ENCODE measurements at places on chromosomes 7 and 10. TPM values are rescaled to one million over a fixed set of nuclear protein-coding genes. Genes with fewer than 3 reads are reported as not detected.

DNA sequence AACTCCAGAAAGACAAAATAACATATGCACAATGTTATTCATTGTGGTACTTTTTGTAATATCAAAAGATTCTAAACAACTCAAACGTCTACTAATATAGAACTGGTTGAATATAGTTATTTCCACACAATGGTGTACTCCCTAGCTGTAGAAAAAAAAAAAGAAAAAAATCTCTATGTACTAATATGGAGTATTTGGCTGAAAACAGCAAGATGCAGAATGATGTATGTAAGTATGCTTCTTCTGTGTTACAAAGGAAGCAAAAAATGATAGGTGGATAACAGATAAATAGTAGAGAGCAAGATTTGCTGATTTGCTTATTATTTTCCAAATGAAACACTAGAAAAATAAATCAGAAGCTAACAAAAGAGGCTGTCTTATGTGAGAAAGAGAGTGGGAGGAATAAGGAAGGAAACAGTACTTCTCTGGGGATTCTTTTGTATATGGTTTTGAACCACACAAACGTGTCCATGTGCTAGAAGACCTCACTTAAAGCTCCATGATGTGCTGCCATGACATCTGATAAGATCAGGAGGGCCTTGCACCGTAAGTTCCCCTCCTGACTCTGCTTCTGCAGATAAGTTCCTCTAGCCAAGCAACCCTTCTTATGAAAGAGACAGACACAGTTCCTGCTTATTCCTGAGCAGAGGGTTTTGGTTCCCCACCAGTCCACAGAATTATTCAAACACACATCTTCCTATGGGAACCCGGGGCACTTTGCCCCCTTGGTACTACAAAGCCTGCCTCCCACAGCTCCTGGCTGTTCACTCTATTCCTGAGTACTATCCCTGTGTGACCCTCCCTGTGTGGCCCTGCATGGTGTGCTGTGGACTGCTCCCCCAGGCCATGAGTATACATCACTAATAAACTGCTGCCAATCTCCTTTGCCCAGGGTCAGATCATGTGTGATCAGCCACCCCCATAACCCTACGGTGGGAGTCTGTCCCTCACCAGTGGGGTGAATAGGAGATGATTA is 159.1 kb downstream of the CCDC71L start:
- H3K4me3 ChIP-seq: no peak overlapping the region
- H3K27me3 ChIP-seq: no peaks in the 10 kb centered on the region
- no peaks in the 10 kb centered on the region for H3K36me3 ChIP-seq
- peak; percentile 21 for DNase-seq
- no peak overlapping the region for H3K27ac ChIP-seq

DNA sequence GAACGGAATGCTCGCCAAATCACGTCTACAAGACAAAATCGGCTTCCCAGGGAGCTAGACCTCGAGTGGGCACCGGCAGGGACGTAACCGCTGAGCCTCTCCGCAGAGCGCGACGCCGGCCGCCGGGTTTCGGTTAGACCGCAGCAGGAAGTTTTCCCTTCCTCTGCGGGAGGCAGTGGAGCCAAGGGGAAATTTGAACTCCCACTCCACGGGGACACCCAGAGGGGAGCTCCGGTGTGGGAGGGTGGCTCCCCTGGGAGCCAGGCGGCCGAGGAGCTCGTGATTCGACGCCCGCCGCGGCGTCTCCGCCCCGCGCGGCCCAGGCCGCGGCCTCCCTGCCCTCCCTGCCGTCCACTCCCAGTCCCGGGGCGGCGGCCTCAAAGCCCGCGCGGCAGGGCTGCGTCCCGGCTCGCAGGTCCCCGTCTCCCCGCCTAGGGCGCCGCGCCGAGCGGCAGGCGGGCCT is 426 bp downstream of the SYPL1 start:
- H3K27ac ChIP-seq: peak overlapping the region; percentile 84
- H3K27me3 ChIP-seq: no peaks in the 10 kb centered on the region
- no peaks in the 10 kb centered on the region for H3K36me3 ChIP-seq
- H3K4me3 ChIP-seq: peak overlapping the region; percentile 87
- peak; percentile 29 for DNase-seq
- peaks cover 16% of the 10 kb centered on the region for H3K4me1 ChIP-seq

FAM107B gene
- 68.5 TPM for polyA plus RNA-seq

GRCh38 chr10:112182784-112183328 is 709 bp downstream of the GPAM start:
- no peak for DNase-seq
- peaks cover 13% of the 10 kb centered on the region for H3K36me3 ChIP-seq
- H3K4me1 ChIP-seq: peaks cover 11% of the 10 kb centered on the region
- no peaks in the 10 kb centered on the region for H3K27me3 ChIP-seq
- H3K27ac ChIP-seq: peak overlapping the region; percentile 78

SEMA3C gene
- polyA plus RNA-seq: 14.1 TPM

DNA sequence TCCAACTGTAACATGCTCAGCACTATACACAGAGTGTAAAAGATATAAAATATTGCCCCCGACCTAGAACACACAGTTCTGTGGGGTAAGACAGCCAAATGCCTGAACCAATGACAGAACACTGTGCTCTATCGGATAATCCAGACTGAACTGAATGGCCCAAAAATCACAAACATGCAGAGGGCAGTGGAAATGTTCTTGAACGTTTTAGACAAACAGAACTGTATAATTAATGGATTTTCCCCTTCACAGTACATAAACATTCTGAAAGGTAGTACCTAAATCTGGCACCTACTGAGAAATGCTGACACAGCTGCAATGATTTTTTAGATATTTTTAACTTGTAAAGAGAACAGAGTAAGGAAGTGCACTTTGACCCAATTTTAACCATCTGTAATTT is 33.4 kb downstream of the PARD3 start:
- H3K4me3 ChIP-seq: no peak overlapping the region
- no peaks in the 10 kb centered on the region for H3K36me3 ChIP-seq
- H3K27ac ChIP-seq: no peak overlapping the region
- no peak for DNase-seq

SLC18A3 gene
- polyA plus RNA-seq: not detected

DNA sequence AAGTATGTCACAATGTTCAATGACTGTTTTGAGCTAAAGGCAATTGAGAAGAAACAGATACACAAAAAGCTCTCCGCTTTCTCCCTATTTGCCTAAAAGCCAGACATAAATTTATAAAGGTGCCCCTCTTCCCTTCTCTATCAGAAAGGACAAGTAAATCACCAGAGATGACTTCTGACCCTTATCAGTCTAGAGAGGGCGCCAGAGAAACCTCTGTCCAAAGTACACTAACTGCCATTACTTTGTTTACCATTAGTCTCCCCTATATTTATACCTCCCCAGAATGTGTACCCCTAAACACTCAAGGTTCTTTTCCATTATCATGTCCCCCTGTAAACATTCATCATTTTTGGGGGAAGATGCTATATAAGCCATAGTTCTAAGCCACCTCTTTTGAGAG is 49.3 kb downstream of the TPK1 start:
- H3K4me1 ChIP-seq: no peaks in the 10 kb centered on the region
- DNase-seq: no peak
- no peaks in the 10 kb centered on the region for H3K27me3 ChIP-seq
- H3K4me3 ChIP-seq: no peak overlapping the region
- no peaks in the 10 kb centered on the region for H3K36me3 ChIP-seq

DNA sequence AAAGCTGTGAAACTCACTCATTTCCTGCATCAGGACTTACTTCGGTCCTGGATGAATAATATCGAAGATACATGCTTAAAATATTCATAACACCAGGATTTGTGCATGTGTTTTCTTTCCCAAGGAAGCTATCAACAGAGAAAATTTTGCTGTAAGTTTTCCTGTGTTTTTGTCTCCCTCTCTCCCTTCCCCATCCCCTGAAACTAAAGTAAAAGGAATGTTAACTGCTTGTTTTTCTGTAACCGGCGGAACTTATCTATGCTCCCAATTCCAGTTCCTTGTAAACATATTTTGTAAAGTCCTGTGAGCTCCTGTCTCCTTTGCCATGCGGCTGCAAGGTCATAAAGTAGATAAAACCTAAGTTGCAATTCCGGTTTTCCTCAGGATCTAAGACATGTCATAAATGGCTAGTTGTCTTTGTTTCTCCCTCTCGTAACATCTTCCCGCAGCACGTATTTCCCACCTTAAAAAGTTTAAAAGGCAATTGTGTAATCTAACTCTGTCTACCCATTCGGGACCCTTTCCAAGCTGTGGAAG is 79.0 kb upstream of the POM121L12 start:
- H3K4me1 ChIP-seq: no peaks in the 10 kb centered on the region
- H3K4me3 ChIP-seq: no peak overlapping the region
- no peaks in the 10 kb centered on the region for H3K27me3 ChIP-seq
- no peak for DNase-seq

GRCh38 chr7:117480978-117481377 is 1.2 kb downstream of the CFTR start:
- H3K4me1 ChIP-seq: no peaks in the 10 kb centered on the region
- H3K4me3 ChIP-seq: no peak overlapping the region
- no peak for DNase-seq
- peaks cover 26% of the 10 kb centered on the region for H3K27me3 ChIP-seq
